ENCODE measurements at places on chromosomes 6 and 20.
A peak's percentile ranks its signal among the peaks of the same experiment; 100 is the strongest.

DNA sequence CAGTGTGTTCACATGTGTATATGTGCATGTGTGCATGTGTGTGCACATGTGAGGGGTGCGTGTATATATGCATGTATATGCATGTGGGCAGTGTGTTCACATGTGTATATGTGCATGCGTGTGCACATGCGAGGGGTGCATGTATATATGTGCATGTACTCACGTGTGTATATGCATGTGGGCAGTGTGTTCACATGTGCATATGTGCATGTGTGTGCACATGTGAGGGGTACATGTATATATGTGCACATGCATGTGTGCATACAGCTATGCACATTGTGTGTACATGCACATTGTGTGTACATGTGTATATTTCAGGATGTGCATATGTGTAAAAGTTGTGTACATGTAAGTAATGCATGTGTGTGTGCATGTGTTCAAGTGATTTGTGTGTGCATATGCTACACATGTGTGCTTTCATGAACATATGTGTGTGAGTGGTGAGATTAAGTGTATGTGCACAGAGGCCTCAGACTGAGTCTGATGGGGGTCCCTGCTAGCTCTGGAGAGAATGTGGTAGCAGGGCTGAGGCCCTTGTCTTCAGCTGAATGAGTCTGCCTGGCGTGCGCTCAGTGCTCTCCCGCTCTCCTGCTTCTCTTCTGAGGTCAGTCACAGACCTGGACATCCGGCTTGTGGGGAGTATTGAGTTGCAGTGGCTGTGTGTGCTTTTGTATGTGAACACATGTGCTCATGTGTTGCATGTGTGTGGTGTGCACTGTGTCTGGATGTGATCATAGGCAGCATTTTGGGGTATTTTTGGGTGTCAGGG is 19.9 kb upstream of the MYT1 start:
- no peak for DNase-seq

DNA sequence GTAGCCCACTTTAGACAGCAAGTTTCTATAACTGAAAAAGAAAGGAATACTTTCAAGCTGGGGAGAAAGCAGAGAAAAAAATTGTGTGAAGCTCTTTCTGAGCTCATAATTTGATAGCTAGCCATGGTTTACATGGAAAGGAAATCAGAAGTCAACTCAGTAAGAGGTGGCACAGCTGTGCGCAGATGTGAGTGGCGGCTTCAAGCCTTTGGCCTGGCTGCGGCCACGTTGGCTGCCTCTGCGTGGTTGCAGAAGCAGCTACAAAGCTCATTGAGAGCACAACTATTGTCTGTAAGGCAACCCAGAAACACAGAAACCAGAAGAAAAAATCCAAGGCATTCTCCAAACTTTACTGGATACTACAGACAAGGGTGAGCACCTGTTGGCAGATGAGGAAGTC is 136.9 kb downstream of the SASH1 start:
- no peak for DNase-seq

- DNase-seq, result no peak
Measured at GRCh38 chr6:87396595-87397392, 11.0 kb upstream of the CFAP206 start.

- no peak for DNase-seq
Measured at GRCh38 chr20:61303675-61304074, 51.6 kb downstream of the CDH4 start.

DNA sequence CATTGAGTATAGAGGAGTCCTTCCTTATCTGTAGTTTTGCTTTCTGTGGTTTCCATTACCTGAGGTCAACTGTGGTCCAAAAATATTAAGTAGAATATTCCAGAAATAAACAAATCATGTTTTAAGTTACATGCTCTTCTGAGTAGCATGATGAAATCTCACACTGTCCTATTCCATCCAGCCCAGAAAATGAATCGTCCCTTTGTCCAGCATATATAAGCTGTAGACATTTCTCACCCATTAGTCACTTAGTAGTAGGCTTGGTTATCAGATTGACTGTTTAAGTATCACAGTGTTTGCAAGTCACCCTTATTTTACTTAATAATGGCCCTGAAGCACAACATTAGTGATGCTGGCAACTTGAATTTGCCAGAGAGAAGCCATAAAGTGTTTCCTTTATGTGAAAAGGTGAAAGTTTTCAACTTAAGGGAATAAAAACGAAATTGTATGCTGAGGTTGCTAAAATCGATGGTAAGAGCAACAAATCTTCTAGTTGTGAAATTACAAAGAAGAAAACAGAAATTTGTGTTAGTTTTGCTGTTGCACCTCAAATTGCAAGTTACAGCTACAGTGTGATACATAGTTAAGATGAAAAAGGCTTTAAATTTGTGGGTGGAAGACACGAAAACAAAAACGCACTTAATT is 198.6 kb upstream of the SIM1 start:
- DNase-seq, result peak; percentile 84

GRCh38 chr20:7843613-7844012 is 96.6 kb downstream of the HAO1 start:
- DNase-seq, result peak; percentile 18

DNA sequence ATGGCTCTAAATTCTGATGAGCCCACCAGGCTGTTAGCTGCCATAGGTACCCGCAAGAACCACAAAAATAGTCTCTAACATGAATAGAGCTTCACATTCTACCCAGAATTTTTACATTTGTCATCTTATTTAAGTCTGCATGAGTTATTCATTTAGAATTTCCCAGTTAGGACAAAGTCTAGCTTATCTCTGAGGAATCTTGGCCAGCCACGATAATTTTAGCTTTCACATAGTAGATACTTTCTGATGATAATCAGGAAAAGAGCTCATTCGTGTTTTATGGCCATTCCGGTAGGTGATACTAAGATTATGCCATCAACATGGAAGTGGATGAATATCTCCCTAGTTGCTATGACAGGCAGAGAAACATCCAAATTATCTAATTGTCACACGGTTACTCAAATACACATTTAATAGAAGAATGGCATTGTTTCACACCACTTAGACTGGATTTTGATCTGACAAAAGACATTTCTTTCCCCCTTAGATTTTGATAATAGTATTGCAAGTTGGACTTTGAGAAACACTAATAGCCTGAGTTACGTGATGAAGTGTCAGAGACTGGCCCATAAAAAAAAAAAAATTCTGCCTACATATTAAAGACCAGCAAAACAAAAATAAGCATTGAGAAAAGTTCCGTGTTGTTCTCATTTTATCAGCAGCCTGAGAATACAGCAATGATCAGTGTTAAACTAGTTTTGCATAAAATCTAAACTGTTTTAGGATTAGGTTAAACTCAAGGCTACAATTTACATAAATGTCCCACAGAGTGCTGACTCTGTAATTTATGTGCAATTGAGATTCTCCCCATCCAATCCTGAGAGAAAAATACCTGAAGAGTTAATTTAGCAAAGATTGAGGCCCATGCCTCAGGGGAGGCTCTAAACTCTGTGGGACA is 397.5 kb upstream of the ARID1B start:
- DNase-seq, result peak; percentile 47

DNA sequence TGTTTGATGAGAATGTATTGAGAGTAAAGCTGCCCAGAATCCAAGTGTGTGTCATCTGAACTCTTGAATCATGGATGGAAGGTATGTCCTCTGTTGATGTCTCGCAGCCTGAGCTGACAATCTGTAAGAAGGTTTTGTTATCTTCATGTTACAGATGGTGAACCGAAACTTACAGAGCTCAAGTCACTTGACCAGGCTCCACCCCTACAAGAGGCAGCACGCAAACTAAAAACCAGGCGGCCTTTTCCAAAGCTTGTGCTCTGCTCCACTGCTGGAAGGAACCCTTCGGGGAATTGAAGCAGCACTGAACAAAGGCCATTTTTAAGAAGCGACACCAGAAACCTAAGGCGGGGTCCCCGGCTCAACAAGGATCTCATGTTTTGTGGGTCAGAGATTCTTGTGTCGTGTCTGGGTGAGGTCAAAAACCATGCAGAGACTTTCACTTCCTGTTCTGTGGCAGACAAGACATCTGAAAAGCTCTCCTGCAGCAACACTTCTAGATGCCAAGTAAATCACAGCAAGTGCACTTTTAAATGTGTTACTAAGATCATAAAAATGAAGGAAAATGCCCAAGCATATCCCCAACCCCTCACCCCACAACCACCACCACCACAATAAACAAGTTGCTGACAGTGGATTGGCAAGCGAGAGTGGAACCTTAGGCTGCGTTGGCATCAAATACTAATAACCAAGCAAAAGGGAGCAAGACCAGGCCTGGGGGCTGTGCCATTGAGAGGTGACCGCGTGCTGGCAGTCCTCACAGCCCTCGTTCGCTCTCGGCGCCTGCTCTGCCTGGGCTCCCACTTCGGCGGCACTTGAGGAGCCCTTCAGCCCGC is 27.3 kb downstream of the NQO2 start:
- DNase-seq, result peak; percentile 67

- DNase-seq, result no peak
Measured at GRCh38 chr6:107973594-107973993, 15.6 kb upstream of the SEC63 start.

- no peak for DNase-seq
Measured at GRCh38 chr6:72504406-72504805, 117.5 kb upstream of the KCNQ5 start.

- DNase-seq, result no peak
Measured at GRCh38 chr6:10939840-10940239, 53.0 kb downstream of the SYCP2L start.

DNA sequence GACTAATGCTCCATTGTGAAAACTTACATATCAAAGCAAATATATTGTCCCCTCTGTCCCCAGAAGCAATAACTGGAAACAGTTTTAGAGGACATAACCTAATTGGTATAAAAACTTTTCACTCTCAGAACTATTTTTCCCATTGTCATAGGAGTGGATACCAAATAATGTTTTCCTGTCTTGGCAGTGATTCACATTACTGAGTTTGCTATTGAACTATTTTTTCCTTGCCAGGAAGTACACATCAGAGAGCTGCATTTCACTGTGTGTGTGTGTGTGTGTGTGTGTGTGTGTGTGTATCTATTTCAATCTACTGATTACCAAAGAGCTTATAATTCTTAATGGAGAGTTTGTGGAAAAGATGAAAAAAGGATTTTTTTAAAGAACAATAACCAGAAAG is 45.4 kb downstream of the AKAP12 start:
- peak; percentile 85 for DNase-seq

- no peak for DNase-seq
Measured at GRCh38 chr20:45518282-45518681, 2.9 kb upstream of the SPINT3 start.

GRCh38 chr6:91509711-91510110 is 922.8 kb upstream of the MAP3K7 start:
- DNase-seq, result no peak
